ENCODE measurements at places on chromosomes 7 and 10.
A peak's percentile ranks its signal among the peaks of the same experiment; 100 is the strongest.

DNA sequence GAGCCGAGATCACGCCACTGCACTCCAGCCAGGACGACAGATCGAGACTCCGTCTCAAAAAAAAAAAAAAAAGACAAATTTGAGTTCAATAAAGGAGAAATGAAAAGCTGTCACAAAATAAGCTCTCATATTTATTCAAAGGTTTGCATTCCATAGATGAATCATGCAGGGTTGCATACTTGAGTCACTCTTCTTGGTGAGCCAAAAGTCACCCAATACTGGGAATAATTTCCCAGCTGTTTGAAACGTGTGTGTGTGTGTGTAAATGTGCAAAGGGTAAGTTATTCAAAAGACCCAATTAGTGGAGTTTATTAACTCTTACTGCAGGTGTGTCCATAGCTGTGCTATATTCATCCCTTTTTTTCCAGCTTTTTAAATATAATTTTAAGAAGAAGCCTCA, 297.7 kb downstream of the CCDC3 start:
- no peak for DNase-seq

DNA sequence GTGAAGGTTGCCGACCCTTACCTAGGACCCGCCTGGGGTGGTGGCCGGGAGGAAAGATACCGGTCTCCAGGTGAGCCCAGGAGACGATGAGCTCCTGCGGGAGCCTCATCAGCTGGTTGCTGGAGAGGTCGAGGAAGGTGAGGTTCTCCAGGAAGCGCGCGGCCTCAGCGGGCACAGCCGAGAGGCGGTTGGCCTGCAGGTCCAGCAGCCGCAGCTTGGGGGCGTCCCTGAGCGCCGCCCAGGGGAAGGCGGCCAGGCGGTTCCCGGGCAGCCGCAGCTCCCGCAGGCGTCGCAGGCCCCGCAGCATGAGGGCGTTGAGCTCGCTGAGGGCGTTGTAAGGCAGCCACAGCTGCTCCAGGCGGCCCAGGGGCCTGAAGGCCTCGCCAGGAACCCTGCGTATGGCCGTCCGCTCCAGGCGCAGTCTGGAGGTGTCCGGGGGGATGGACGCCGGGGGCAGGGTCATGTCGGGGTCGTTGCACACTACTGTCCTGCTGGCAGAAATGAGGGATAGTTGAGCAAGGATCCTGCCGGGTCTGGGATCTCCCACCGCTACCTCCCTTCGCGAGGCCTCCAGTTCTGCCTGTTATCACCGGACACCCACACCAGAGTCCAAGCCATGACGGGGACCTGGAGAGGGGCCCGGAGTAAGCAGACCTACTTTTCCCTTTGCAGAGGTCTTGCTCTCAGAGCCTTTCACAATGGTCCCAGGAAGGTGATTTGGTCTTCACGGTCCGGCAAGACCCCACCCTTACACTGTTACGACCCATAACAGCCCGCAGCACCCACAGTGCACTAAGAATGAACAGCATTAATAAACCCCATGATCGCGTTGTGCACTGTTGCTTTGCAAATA, 3.9 kb downstream of the LRIT1 start:
- no peak for DNase-seq

DNA sequence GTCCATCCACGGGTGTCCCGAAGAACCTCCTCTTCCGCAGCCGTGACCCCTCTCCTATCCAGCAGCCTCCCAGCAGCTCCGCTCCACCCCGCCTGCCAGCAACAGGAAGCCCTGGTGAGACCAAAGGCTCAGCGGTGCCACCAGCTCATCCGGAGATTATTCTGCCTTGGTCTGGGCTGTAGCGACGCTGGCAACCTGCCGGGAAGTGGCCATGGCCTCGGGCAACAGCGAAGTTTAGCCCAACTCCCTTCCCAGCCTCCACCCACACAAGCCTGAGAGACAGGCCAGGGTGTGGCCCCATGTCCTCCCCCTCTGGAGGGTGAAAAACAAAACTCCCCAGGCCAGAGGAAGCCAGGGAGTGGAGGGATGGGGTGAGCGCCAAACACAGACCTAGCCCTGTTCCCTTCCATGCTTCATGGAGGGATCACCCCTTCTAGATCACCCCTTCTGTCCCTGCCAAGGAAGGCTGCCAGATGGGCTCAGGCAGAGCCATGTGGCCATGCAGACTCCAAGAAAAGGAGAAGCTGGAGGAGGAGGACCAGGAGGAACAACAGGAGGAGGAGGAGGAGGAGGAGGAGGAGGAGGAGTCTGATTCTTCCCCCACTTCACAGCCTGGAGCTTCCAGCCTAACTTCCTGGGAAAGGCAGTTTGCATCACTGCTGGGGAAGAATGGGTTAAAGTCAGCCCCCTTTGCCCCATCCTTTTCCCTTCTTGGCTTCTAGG, 918 bp downstream of the CALHM2 start:
- DNase-seq: peak; percentile 19

GRCh38 chr7:27868131-27868550, 128.2 kb downstream of the TAX1BP1 start:
- no peak for DNase-seq

DNA sequence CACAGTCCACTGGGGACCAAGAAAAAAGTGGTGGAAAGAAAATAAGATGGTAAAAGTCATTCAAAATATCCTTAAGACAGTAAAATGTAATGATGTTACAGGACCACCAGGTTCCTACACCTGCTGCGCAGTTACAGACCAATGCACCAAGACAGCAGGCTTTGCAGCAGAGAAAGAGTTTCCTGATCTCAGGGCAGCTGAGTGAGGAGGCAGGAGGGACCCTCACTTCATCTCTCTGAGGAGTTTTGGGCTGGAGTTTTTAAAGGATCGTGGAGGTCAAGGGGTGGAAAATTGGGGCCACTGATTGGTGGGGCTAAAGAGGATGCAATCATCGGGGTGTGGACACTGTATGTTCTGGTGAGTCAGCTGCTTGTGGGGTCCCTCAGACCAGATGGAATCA, 100.0 kb downstream of the BMS1 start:
- no peak for DNase-seq

GRCh38 chr7:128027485-128027980, 3.7 kb downstream of the LRRC4 start:
- DNase-seq: no peak

DNA sequence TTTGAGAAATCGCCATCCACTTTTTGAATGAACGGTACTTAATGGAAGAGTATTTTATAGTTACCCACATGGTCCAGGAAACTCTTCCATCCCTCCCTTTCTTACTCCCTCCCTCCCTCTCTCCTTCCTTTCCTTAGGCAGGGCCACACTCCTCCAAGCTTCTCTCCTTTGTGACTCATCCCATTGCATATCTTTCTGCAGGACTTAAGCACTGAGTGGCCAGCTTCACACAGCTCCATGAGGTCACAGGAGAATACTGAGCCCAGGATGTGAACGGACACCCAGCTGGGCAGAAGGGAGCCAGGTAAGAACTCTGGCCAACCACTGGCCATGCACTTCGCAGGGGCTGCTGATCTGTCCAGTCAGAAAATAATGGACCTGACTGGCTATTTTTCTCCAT, 189.7 kb upstream of the ADCY1 start:
- no peak for DNase-seq

DNA sequence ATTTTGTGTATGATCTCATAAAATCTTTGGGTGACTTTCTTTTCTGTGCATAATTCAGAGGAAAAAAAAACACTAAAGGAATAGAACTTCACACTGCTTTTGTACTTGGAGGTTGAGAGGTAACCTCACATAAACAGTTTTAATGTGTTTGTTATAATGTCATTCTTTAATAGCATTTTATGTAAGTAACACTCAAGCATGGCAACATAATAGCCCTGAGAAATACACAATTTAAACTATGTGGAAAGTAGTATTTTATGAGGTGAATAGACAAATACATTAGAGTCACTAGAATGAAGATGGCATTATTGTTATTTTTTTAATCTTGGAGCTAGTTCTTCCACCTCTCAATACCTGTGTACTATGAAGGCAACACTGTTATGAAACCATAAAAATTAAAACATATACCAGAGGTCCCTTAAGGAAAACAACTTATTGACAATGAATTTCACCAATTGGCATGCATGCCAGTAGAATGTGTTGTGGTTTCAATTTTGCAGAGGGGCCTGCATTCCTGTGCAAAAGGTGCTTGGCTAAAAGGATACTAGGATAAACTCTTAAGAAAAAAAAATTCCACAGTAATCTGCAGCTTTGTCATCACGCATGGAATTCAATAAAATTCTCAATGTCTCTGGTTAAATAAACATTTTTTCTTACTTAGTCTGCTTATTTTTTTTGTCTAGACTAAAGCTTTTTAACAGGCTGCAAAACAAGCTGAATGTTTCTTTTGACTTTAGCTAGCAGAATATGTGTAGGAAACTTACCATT, 102.5 kb downstream of the CD36 start:
- DNase-seq: no peak

- no peak for DNase-seq
Measured at GRCh38 chr7:106050746-106051117, 61.4 kb downstream of the SYPL1 start.

DNA sequence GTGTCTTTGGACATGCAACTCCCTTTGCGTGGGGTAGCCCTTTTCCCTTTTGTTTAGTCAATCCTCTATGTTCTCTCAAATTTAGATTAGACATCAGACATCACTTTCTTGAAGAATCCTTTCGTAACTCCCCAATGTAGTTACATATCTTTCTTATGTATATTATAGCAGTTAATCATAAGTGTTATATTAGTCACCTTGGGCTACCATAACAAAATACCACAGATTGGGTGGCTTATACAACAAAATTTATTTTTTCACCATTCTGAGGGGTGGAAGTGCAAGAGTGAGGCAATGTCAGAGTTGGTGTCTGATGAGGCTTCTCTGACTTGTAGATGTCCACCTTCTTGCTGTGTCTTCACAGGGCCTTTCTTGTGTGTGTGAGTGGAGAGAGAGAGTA, 105.7 kb downstream of the PHTF2 start:
- no peak for DNase-seq

DNA sequence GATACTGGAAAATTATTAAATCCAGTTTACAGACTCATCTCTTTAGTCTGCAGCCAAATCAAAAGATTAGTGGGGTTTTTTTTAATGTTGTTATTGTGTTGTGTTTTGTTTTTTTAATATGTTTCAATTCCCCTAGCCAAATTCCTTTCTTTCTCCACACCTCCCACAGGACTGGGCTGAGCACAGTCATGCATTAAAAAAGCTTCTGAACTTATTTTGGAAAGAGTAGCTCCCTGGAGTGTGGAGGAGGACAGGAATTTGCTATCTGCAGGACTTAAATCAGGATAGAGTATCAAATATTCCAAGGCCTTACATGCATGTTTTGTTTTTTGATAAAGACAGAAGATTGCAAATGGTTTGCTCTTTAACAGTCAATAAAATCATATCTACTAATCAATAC, 90.7 kb downstream of the GNAI1 start:
- DNase-seq: no peak

DNA sequence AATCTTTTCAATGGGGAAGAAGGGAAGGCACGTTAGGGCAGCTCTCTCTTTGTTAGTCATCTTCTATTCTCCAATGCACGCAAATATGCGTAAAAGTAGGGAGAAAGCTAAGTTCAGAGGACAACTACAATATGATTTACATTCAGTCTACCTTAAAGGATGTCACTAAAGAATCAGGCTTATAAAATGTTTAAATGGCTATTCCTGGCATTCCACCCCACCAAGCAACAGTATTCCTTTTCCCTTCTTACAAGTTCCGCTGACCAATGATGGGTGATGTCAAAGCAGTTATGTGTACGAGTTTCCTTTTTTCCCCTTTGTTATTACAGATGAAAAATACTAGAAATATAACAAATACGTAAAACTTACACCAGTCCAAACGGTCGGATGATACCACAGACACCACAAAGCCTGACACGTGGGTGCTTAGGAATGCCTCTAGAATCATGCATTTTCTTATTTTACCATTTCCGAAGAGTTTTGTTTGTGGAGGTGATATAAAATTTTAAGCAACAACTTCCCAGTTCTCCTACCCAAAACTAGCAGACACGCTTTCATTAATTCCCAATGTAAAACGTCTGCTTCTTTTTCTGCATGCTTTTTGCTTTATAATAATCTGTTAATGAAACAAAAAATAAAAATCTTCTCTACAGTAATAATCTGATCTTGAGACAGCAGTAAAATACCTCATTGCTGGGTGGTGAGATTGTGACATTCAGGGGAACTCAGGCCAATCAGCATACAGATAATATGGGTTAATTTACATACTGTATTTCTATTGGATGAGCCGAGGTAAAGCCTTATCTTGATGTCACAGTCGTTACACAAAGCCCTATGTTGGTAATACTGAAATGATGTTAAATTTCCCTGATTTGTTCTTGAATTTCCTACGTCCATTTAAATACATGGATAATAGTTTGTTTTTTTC, 708 bp upstream of the GPR85 start:
- no peak for DNase-seq

- DNase-seq: no peak
Measured at GRCh38 chr7:56105508-56105907, 768 bp downstream of the CHCHD2 start.

GRCh38 chr10:565676-566075, 123.8 kb downstream of the DIP2C start:
- no peak for DNase-seq

DNA sequence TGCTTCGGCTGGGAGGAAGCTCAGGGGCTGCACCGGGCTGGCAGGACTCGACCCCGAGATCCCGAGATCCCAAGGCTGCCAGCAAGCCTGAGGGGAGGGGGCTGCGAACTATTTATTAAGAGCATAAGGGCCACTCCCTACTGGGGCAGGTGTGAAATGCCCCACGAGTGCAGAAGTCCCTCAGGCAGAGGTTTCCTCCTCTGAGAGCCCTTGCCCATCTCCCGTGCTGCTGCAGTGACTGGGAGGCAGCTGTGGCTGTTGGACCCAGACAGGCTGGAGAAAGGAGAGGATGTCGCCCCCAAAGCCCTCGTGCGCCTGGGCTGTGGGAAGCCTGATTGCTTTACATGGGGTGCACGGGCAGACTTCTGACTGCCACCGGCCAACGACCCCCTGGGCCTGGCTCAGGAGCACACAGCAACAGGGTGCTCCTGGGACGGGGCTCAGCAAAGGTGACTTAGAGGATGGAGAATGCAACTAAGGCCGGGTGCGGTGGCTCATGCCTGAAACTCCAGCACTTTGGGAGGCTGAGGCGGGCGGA, 39.8 kb downstream of the RGS10 start:
- no peak for DNase-seq

- no peak for DNase-seq
Measured at GRCh38 chr10:114042895-114043531, 653 bp upstream of the ADRB1 start.

GRCh38 chr7:35524112-35524804, 170.7 kb downstream of the HERPUD2 start:
- DNase-seq: no peak

GRCh38 chr10:77600640-77601039, 37.0 kb downstream of the KCNMA1 start:
- no peak for DNase-seq

GRCh38 chr10:108052981-108053380, 888.5 kb upstream of the SORCS1 start:
- DNase-seq: no peak

GRCh38 chr10:128625926-128626325, 499.7 kb upstream of the MKI67 start:
- DNase-seq: no peak
